NCI-H774 (cell line): ENCODE measurements at places on chromosomes 6 and 20.

DNA sequence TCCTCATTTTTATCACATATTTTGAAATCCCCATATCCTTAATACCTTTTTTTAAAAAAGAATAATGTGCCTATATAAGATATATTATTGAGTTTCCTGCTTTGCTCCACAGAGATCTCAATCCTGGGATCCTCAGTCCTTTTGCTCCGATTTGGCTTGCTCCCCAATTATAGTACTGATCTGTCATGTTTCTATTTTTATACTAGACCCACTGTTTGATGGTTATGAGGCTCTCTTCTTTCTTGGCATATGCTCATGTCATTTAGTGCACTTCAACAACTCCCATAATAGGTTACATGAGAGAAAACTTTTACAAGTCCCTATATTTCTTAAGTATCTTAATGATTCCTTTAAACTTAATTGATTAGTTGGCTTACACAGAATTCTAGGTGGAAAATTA lies 958.5 kb upstream of the EPHA7 start:
- DNase-seq, result no peak

DNA sequence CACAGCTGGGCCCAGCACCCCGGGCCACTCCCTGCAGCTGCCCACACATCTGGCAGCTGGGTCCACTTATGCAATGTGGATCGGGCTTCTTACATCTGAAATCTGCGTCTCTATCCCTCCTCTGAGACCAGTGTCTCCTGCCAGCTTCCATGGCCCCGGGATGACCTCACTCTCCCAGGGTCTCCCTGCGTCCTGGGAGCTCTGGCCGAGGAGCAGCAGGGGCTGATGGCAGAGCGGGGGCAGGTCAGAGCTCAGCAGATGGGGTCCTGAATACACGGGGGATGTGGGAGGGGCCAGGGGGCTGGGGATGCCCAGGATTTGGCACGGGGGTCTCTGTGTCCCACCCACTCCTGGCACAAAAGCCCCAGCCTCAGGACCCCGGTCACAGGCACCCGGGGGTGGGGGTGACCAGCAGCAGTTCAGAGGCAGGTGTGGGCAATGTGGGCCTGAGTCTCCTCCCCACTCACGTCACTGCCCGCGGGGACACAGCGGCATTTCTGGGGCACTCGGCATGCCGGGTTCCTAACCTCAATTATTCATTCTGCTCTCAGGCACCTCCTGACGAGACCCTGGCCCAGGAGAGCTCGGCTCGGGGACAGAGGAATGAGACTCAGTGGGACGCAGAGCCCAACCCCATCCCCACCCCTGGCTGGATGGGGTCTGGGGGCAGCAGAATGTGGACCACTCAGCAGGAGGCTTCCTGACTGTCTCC lies 16.4 kb downstream of the CHRNA4 start:
- no peak for DNase-seq

GRCh38 chr6:52654592-52654991 lies 16.3 kb upstream of the TMEM14A start:
- no peak for DNase-seq

DNA sequence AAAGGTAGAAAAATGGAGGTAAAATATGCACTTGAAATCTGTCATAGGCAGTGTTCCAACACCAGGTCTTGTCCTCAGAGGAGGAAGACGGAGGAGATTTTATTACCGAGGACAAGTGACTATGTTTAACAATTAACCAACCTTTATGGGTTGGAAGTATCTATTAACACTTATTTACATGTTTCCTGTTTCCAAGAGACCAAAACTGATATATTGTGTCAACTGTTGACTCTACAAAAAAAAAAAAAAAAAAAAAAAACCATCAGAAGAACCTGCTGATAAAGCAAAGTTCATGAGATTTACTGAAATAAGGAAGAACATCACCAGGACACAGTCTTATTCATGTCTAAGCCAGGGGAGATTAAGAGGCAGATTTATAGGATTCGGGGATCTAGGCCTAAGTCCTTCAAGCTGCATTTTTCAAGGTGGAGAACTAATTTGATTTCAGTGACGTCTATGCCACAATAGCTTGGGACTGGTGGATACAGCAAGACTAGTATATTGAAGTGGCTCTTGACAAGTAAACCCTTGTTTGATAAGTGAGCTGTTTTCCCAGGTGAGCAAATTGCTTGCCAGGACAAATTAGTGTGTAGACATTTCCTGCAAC lies 126.6 kb upstream of the NAA20 start:
- DNase-seq, result peak; percentile 51

DNA sequence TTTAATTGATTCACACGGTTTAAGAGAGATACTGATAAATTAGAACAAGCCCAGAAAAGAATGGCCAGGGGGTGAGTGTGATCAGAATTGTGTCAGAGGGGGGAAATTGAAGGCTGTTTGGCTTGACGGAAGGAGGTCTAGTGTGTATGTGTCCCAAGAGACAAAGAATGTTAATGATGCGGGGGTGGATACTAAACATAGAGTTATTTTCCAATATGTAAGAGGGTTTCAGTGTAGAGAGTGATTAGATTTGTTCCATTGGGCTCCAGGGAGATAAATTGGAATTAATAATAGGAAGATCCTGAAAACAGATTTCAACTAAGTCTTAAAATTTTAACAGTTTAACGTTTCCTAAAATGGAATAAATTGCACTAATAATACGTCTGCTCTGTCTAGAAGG lies 38.1 kb upstream of the UTRN start:
- DNase-seq, result no peak

DNA sequence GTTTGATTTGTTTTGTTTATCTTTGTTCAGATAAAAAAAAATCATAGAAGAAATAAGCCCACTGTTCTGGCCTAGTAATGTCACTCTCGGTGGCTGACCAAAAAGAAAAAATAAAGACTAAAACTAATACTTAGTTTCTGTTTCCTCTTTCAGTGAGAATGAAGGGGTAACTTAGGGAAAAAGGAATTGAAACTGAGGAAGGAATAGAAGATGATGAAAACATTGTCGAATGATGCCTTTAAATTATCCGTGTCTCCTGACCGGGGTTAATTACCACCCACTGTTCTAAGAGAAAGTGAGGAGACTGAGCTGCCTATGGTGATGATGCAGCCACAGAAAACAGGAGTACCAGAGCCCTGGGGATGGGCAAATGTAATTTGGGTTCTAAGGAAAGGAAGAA lies 73.1 kb downstream of the PTCHD4 start:
- DNase-seq, result no peak

- no peak for DNase-seq
These were observed 23.6 kb downstream of the CDC5L start for GRCh38 chr6:44411141-44411540.

DNA sequence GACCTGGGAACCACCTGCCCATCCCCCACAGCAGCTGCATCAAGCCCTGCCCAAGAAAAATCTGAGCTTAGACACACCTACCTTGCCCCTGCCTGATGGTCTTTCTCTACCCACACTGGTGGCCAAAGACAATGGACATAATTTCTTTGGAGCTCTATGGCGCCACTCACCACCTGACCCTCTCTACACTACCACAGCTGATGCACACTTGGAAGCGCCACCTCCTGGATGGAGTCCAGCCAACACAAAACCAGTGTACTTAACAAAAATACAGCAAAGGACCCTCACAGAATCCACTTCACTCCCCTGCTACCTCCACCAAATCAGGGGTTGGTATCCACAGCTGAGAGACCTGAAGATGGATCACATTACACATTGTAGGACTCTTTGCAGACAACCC lies 39.7 kb upstream of the CLVS2 start:
- DNase-seq, result no peak

DNA sequence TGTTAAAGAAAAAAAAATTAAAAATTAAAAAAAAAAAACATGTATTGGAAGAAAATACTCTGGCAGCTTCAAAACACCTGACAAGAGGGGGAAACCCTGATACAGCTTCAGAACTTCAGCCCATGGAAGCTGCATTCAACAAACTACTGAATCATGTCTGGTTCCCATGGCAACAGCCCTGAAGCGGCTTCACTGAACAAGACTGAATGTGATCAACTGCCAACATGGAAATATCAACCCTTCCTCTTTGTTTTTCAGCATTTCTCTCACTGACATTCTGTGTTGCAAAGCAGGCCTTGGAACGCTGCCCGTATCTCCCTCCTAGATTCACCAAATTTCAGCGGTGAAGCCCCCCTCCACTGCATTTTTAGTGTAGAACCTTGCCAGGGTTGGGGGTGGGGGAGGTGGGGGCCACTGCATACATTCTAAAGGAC lies 91.3 kb upstream of the SHLD1 start:
- DNase-seq, result peak; percentile 25
